ENCODE measurements at places on chromosomes 7 and 10.

GRCh38 chr10:22518167-22518724 lies 172.9 kb downstream of the SPAG6 start:
- DNase-seq, result no peak

DNA sequence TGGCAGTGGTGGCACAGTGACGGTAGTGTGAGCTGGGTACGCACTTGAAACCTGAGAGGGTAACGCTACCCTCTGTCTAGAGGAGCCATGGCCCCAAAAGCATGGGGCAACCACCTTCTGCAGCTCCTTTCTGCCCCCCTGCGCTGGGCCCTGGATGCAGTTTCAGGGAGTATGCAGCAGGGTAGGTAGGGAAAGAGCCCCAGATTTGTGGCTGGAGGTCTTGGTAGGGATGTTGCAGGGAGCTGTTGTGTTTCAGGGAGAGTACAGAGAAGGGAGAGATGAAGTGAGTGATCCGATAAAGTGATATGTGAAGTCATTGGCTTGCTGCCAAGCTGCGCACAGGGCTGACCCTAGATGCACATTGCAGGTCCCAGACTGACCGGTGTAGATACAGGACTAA lies 2.7 kb upstream of the PGAM2 start:
- no peak for DNase-seq

GRCh38 chr7:114649689-114650088 lies 235.1 kb downstream of the FOXP2 start:
- peak; percentile 26 for DNase-seq

DNA sequence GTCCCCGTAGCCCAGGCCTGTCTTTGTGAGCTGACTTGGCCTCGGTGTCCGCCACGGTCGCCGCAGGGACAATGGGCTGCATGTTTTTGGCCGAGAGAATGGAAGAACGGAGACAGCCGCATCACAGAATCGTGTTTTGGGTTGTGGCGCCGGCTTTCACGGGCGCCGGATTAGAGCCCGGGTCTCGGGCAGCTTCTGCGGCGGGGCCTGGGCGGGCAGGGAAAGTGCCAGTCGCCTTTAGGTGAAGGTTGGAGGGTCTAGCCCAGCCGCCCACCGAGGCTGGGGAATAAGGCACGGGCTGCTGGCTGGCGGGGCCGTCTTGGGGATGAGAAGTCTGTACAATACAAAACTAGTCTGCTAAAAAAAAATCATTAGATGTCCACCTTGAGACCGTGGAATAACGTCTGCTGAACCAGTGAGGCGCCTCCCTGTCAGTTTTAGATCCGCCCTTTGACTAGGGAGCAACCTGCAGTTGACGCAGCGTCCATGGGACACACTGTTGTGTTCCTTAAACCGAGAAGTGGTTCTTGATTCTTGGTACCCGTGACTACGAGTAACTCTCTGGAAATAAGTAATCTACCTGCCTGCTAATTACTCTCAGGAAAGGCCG lies 577 bp downstream of the DNAJB9 start:
- peak; percentile 60 for DNase-seq

DNA sequence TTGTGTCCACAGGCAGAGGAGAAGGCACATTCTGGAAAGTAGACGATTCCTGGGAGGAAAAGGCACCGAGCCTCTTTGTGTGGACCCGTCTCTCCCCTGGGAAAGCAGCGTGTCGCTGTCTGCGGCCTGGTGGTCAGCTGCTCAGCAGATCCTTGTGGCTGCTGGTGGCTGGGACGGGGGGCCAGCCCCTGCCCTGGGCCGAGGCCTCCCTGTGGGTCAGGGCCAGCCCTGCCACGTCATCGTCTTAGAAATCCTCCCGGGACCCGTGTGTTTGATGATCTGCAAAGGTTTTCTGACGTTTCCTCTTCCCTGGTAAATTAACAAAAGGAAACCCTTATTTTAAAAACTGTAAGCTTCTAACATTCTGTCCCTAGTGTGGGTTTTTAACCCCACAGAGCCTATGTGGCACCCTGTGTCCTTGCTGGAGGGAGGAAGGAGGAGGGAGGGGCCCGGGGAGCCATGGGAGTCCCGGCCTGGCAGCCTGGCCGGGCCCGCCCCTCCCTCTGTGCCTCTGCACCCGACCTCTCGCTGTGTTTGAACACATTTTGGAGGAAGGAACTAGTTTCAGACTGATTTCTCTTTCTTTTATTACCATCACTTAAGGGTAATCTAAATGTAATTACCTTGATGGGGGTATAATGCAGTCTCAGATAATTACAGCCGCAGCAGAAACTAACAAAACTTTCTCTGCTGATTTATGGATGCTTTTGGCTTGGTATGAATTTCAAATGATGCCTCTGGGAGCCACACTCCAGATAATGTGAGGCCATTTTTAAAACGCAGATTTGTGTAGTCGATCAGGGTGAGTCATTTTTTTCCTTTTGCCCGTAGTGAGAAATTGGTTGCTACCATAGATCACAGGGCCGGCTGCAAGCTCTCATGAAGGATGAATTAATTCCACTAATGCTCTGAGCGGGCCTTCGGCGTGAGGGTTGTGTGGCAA lies 85.5 kb downstream of the NKX6-2 start:
- no peak for DNase-seq

DNA sequence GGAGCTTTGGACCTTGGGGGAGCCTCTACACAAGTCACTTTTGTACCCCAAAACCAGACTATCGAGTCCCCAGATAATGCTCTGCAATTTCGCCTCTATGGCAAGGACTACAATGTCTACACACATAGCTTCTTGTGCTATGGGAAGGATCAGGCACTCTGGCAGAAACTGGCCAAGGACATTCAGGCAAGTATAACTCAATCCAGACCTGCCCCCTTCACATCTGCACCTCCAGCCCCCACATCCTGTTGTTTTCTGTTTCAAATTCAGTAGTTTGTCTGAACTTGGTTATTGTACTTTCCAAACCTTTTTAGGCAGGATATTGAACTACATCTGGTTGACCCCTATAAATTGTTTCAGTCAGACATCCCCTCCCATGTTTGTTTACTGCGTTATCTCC lies 62.4 kb upstream of the CC2D2B start:
- DNase-seq, result no peak

DNA sequence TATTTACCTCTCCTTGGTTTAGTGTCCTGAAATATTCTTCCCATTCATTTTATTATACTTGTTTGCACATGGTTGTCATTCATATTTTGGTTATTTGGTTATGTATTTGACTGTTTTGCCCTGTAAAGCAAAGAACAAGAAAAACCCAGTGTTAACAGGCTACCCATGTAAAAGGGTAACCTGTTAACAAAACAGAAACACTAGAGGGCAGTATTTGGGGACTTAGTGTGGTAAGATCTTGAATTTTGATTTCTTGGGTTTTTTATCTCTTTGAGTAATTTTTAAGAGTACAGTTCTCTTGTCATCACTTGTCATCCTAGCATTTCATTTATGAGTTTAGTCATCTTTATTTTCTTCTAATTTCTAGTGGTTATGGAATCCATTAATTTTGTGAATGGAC lies 51.3 kb downstream of the POLL start:
- peak; percentile 20 for DNase-seq

DNA sequence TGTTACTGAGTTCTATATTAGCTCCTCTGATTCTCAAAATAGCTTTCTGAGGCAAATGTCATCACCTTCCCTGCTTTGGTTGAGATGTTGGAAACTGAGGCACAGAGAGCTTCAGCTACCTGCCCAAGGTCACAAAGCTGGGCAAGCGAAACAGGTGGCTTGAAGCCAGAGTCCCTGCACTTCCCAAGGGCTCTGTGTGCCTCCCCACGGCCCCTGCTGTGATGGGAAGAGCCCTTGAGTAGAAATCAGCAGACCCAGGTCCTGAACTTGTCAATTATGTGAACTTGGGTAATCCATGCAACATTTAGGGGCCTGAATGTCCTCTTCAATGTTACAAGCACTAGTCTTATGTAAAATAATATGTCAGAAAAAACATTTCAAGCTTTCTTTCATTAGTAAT lies 327.3 kb upstream of the PODXL start:
- DNase-seq, result no peak

GRCh38 chr10:74290708-74291107 lies 139.7 kb downstream of the ADK start:
- no peak for DNase-seq

DNA sequence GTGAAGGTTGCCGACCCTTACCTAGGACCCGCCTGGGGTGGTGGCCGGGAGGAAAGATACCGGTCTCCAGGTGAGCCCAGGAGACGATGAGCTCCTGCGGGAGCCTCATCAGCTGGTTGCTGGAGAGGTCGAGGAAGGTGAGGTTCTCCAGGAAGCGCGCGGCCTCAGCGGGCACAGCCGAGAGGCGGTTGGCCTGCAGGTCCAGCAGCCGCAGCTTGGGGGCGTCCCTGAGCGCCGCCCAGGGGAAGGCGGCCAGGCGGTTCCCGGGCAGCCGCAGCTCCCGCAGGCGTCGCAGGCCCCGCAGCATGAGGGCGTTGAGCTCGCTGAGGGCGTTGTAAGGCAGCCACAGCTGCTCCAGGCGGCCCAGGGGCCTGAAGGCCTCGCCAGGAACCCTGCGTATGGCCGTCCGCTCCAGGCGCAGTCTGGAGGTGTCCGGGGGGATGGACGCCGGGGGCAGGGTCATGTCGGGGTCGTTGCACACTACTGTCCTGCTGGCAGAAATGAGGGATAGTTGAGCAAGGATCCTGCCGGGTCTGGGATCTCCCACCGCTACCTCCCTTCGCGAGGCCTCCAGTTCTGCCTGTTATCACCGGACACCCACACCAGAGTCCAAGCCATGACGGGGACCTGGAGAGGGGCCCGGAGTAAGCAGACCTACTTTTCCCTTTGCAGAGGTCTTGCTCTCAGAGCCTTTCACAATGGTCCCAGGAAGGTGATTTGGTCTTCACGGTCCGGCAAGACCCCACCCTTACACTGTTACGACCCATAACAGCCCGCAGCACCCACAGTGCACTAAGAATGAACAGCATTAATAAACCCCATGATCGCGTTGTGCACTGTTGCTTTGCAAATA lies 3.9 kb downstream of the LRIT1 start:
- DNase-seq, result no peak

DNA sequence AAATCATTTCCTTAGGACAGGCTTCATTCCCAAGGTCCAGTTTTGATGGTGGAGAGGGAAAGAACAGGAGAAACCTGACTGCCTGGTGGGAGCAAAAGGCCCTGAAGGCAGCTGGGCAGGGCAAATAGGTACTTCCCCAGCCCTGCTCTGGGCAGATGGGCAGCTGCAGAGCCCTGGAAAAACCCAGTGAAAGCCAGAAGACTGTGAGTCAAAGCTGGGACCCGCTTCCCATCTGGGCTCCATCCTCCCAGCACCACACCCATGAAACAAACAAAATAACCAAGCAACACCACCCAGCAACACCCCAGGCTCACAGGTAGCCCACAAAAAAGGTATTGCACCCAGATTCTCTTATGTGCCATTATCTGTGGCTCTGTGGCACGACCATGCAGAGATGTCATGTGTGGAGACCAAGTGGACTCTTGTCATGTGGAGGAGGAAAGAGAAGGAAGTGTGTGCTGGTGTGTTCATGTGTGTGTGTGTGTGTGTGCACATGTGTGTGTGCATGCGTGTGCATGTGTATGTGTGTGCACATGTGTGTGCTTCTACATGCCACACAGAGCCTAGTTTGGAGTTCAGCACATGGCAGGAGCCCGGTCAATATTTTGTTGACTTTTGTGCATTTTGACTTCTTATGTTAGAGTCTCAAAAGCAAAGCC lies 9.8 kb downstream of the CLRN3 start:
- no peak for DNase-seq

- DNase-seq, result no peak
These were observed 113.8 kb upstream of the ADO start for GRCh38 chr10:62690703-62691102.

GRCh38 chr7:103867874-103868273 lies 121.6 kb downstream of the RELN start:
- DNase-seq, result no peak

GRCh38 chr10:114357515-114357996 lies 46.7 kb downstream of the AFAP1L2 start:
- no peak for DNase-seq

GRCh38 chr7:131557652-131558385 lies 1.4 kb upstream of the PODXL start:
- DNase-seq, result no peak

DNA sequence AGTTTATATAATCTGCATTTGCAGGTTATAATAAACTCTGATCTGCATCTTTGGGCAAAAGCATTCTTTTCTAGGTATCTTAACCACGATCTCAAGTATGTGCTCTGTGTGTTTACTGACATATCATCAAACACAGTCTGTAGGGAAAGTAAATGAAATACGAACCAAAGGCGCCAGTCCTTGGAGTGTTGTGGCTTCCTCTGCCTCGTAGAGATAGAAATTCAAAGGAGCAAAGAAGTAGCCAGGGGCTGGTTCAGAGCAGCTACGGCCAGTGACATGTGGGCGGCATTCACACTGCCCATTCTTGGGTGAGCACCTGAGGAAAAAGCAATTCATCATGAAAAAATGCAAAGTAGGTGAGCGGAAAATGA lies 38.7 kb downstream of the LAMB4 start:
- no peak for DNase-seq

DNA sequence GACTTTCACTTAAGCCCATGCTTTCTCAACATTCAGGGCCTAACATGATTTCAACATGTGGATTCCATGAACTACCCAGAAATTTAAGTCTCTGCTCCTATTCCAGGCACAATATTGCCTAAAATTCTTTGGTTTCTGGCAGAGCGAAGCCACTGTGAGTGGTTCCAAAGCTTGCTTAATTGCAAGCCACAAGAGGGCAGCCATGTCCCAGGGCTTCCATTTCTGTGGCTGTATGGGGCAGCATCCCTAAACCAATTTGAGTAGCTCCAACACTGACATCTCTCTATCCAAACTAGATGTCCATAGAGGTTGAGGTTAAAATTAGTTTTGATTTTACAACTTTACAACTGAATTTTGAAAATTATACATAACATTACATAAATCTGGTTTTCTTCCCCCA lies 56.3 kb upstream of the MDFIC start:
- DNase-seq, result no peak

- DNase-seq, result no peak
These were observed 11.1 kb upstream of the PRKG1 start for GRCh38 chr10:51063166-51063565.

- DNase-seq, result no peak
These were observed 4.7 kb downstream of the LRWD1 start for GRCh38 chr7:102469351-102469971.

GRCh38 chr10:10295537-10295936 lies 722.1 kb upstream of the CELF2 start:
- DNase-seq, result peak; percentile 51
